Fibroblast of skin of left quadriceps (primary cell): ENCODE measurements at places on chromosomes 16 and 17.

DNA sequence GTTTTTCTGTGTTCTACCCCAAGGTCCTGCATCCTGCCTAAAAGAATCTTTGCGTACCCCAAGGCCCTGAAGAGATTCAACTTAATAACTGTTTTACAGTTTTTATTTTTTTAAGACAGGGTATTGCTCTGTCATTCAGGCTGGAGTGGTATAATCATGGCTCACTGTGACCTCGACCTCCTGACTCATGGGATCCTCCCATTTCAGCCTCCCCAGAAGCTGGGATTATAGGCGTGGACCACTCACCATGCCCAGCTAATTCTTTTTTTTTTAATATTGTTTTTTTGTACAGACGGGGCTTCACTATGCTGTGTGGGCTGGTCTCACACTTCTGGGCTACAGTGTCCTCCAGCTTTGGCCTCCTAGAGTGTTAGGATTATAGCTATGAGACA lies 9.3 kb upstream of the FAAP100 start:
- no peak for DNase-seq

DNA sequence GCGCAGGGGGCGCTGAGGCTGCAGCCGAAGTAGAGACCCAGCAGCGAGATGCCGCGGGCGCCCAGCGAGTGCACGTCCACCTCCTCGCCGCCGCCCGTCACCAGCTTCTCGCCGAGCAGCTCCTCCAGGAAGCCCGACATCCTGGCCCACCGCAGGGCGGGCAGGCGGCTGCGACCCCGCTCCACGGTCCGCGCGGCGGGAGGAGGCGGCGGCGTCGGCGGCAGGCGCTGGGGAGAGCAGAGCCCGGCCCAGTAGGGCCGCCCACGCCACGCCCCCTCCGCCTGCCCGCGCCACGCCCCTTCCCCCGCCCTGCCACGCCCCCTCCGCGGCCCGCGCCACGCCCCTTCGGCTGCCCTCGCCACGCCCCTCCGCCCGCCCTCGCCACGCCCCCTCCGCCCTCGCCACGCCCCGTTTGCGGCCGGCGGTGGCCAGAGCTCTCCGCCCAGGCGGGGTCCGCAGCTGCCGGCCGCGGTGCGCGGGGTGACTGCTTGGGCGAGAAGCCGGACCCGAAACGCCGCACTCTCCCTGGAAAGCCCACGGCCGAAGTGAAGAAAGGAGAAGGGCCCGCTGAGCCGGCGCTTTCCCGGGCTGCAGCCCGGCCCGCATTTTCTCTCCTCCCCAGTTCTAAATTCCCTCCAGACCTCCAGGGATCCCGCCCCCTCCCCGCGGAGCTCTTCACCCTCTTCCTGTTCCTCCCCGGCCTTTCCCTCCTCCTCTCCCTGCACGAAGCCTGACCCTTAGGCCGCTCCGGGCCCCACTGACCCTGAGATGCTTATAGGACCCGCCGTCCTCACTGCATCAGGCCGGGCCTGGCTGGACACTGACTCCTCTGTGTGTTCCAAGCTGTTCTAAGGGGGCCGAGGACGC lies at the start of gene NXN:
Gene NXN (minus strand): TSS at position 238 of the 867 bp plus-strand sequence.
- DNase-seq: no peak

DNA sequence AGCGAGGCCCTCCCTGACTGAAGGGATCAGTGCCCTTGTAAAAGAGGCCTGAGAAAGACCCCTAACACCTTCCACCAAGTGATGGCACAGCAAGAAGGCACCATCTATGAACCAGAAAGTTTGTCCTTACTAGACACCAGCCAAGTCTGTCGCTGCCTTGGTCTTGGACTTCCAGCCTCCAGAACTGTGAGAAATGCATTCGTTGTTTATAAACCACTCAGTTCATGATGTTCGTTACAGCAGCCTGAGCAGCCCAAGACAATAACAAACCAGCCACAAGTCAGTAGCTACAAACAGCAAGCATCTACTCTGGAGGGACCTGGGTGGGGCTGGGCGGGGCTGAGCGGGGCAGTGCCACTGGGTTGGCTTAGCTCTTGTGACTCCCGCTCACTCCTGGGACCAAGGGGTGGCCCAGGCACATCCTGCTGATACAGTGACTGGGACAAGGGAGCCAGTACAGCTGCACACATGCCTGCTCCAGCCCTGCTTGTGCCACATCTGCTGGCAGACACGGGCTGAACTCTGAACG lies 234.9 kb downstream of the IRF8 start:
- no peak for DNase-seq

DNA sequence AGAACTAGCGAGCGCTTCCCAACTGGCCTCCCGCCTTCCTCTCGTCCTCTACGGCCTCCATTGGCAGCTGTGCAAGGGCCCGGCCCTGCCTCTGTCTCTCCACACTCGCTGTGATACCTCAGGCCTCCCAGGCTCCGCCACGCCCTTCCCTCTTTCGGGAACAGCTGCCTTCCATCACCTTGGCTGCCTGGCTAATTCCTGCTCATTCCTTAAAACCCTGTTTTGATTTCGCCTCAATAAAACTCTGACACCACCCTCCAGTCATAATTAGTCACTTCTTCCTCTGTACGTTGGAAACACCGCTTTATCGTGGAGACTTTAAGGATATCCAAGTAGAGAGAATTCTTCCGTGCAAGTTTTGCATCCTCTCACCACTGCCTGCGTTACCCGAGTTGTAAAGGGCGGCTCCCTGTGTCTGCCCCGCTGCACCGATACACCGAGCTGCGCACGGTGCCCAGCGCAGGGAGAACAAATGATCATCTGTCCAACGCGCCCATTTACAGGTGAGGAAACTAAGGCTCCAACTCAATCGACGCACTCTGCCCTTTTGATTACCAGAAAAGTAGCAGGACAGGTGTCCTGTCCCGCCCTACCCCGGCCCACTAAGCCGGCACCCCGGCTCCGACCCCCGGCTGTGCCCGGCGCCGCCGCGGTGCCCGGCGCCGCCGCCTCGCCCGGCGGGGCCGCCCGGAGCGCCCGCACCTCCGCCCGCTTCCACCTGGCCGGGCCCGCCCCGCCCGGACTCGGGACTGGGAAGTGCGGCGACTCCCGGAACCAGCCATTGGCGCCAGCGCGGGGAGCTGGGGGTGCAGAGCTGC lies 139.7 kb downstream of the SEC14L1 start:
- DNase-seq: no peak

DNA sequence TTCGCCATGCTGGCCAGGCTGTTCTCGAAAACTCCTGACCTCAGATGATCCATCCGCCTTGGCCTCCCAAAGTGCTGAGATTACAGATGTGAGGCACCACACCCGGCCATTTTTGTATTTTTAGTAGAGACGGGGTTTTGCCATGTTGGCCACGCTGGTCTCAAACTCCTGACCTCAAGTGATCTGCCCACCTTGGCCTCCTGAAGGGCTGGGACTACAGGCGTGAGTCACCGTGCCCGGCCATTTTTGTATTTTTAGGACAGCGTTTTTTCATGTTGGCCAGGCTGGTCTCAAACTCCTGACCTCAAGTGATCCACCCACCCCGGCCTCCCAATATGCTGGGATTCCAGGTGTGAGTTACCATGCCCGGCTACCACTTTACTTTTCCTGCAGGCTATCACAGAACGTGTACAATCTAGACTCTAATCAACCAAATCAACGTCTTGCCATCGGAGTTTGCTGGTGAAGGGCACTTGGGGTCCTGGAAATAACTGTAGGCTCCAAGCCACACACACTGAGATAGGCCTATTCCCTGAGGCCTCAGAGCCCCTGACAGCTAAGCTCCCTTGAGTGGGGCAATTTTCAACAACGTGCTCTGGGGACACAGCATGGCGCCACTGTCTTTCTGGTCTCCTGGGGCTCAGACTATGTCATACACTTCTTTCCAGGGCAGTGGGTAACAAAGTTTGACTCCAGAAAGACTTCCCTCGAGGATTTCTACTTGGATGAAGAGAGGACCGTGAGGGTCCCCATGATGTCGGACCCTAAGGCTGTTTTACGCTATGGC lies 12.7 kb downstream of the SERPINF1 start:
- no peak for DNase-seq

GRCh38 chr16:55499951-55500529 lies 8.8 kb upstream of the LPCAT2 start:
- DNase-seq: peak; percentile 99

- no peak for DNase-seq
Measured at GRCh38 chr17:78716814-78717393, 65.2 kb downstream of the CYTH1 start.

GRCh38 chr16:860891-861290 lies 60.4 kb upstream of the GNG13 start:
- no peak for DNase-seq

DNA sequence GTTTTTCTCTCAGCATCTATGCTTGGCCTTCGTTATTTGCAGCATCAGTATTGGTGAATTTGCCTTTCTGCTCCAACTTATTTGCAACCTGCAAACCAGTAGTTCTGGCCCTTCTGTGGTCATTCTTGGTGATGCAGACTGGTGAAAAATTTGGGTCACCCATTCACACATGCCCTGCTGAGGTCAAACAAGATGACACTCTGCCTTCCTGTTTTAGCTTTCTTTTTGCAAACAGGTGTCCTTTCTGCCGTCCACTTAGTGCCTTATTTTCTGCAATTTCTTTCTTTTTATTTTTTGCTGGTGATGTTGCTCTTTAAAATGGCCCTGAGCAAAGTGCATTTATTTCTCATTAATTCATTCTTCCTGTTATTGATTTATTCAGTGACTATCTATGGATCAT lies 31.3 kb downstream of the PLCG2 start:
- DNase-seq: no peak
